ENCODE measurements at places on chromosomes 5 and 9.
A peak's percentile ranks its signal among the peaks of the same experiment; 100 is the strongest.

GRCh38 chr5:73321757-73322436 lies 126.7 kb downstream of the FOXD1 start:
- no peak for DNase-seq

DNA sequence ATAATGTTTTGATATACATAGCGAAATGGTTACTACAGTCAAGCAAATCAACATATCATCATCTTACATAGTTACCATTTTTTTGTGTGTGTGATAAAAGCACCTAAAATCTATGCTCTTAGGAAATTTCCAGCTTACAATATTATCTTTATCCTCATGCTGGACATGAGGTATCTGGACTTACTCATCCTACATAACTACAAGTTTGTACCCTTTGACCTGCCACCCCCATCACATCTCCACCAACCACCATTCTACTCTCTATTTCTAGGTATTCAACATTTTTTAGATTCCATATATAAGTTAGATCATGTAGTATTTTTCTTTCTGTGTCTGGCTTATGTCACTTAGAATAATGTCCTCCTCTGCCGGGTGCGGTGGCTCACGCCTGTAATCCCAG lies 79.9 kb downstream of the TAF11L14 start:
- no peak for DNase-seq

DNA sequence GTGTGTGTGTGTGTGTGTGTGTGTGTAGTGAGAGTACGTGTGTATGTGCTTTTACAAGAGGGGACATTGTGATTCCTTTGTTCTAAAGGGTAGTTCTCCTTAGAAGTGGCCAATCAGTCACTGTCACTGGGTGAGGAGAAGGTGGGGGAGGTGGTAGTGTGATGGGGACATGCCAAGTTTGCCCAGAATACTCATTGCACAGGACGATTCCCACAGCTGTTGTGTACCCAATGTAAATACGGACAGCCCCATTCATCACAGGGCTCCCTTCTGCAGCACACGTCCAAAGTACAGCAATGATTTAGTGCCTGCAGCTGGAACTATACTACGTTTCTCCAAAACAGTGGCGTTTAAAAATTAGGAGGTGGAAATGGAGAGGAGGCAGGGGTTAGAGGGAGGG lies 287.8 kb downstream of the TLR4 start:
- DNase-seq = no peak

GRCh38 chr5:151450605-151451004 lies 3.2 kb downstream of the SLC36A1 start:
- DNase-seq = no peak

- no peak for DNase-seq
These were observed 205.0 kb upstream of the IER5L start for GRCh38 chr9:129383019-129383560.

DNA sequence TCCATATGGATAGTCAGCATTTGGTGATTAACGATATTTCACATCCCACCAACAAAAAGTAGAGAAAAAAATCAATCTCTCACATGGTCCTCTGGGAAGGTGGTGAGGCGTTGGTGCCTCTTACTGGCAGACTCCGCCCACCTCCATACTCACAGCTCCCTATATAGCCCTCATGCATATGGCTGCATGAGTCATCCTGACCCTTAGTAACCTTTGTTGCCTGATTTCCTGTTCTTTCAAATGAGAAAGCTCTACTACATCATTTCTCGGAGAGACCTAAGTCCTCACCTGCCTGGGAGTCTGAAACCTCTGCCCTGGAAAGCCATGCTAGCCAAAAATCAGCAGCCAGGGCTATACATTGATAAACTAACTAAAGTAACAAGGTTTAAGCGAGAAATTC lies 33.3 kb upstream of the ABCA1 start:
- no peak for DNase-seq

DNA sequence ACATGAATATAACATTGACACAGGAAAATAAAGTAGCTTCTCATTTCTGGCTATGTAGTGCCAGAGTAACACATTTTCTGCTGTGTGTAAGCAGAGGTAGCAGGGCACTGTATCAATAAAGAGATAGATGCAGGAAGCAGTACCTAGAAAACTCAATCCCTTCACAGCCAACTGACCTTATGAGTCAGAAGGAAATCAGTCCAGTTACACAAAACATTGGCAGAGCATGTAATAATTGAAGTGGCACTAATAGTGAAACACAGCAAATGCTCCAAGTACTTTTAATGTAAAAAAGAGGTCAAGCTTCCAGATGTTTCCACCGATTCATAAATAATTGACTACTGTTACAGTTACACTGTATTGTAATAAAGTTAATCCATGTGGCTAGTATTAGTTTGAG lies 706.6 kb downstream of the EFNA5 start:
- DNase-seq = no peak

GRCh38 chr9:94676446-94677131 lies 37.3 kb upstream of the FBP1 start:
- no peak for DNase-seq

- no peak for DNase-seq
These were observed 81.8 kb downstream of the GADD45G start for GRCh38 chr9:89686621-89687020.

- DNase-seq = no peak
These were observed 179.5 kb downstream of the NTRK2 start for GRCh38 chr9:84849049-84849448.

- no peak for DNase-seq
These were observed 87.1 kb upstream of the FCN2 start for GRCh38 chr9:134793288-134794188.

GRCh38 chr9:114911167-114911821 lies 19.1 kb downstream of the TNFSF8 start:
- no peak for DNase-seq

GRCh38 chr5:148163345-148163744 lies 5.0 kb upstream of the SPINK14 start:
- no peak for DNase-seq

- no peak for DNase-seq
These were observed 229.4 kb downstream of the CDK5RAP2 start for GRCh38 chr9:120350596-120350995.

DNA sequence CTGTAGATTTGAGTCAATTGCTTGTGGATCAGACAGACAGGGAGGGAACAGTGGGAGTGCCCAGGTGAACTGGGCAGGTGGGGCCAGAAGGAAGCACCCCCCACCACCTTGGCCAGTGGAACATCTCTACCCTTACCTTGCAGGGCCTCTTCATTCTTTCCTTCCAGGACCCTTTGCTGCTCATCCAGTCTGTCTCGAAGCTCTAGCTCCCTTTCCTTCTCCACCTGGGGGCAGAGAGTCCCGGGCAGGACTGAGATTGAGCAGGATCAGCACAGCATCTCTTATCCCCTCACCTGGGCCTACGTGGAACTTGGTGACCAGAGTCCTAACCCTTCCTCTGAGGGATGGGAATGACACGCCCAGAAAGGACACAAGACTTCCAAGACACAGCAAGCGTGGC lies 25.0 kb downstream of the CCDC69 start:
- DNase-seq = no peak

DNA sequence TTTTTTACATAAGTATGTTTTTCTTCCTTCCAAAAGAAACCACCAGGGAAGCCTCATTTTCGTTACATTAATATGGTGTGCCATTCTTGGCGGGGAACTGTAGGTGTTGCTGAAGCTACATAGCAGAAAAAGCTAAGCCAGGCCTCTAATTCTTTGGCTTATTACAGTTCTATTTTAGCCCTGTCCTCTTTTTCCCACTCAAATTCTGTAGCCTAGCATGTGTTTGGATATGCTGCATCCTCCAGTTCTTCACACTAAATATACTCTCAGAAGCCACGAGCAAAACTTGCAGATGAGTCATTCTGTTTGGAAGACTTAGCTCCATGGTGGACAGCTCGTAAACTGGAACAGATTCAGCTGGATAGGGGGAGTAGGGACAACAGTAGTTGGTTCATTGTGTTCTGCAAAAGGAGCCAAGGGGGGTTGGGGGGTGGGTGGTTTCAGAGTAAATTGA lies 369.4 kb downstream of the TMEM161B start:
- no peak for DNase-seq

DNA sequence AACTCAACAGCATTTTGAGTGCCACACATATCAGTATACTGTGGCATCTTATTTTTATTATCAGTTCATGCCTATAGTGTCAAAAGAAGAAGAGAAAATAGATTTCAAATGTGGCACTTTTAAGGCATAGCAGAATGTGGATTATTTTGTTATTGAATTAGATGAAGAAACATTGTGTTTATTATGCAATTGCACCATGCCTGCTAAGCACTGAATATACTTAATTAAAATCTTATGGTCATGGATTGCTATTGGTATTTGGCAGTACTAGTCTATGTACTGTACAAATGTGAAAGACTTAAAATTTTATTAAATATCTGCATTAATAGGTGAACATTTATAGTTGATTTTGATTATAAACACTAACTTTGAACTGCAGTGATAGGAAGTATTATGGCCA lies 128.8 kb downstream of the FER start:
- no peak for DNase-seq

DNA sequence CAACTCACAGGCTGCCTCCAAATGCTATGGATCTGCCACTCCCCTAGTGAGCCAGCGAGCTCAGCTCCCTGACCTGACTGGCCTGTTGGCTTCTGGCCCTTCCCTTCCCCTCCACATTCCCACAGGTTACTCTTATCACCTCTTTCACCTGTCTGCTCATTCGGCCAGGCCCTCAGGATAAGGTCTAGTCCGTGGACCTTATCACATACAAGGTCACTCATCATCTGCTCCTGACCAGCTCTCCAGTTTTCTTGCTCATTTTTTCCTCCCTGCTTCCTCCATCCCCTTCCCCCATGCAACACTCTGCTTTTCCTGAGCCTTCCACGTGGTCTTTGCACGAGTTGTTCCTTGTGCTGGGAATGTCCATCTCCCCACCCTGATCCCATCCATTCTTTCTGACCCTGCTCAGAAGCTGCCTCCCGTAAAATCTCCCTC lies 25.9 kb upstream of the NDST1 start:
- DNase-seq = no peak

DNA sequence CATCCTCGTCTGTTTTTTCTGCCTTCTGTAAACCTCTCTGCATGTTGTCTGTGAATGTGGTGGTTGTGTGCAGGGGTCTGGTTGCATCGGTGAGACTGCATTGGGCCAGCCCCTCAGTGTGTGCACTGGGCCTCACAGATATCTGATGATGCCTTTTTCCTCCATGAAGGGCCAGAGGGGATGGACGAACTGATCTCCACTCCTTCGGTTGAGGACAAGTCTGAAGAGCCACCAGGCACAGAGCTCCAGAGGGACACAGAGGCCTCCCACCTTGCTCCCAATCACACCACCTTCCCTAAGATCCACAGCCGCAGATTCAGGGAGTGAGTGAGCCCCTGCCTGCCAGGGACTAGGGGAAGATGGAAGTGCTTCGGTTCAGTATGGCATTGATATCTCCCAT lies 31.3 kb downstream of the SECISBP2 start:
- DNase-seq = no peak

- no peak for DNase-seq
These were observed 202.7 kb downstream of the SPATA31D1 start for GRCh38 chr9:82191082-82191770.

- DNase-seq = no peak
These were observed 32.7 kb upstream of the CDKN2B start for GRCh38 chr9:22041775-22042174.

GRCh38 chr5:15634591-15635288 lies 134.8 kb downstream of the FBXL7 start:
- DNase-seq = no peak

GRCh38 chr9:105414947-105415661 lies 32.7 kb upstream of the FSD1L start:
- DNase-seq = peak; percentile 13

DNA sequence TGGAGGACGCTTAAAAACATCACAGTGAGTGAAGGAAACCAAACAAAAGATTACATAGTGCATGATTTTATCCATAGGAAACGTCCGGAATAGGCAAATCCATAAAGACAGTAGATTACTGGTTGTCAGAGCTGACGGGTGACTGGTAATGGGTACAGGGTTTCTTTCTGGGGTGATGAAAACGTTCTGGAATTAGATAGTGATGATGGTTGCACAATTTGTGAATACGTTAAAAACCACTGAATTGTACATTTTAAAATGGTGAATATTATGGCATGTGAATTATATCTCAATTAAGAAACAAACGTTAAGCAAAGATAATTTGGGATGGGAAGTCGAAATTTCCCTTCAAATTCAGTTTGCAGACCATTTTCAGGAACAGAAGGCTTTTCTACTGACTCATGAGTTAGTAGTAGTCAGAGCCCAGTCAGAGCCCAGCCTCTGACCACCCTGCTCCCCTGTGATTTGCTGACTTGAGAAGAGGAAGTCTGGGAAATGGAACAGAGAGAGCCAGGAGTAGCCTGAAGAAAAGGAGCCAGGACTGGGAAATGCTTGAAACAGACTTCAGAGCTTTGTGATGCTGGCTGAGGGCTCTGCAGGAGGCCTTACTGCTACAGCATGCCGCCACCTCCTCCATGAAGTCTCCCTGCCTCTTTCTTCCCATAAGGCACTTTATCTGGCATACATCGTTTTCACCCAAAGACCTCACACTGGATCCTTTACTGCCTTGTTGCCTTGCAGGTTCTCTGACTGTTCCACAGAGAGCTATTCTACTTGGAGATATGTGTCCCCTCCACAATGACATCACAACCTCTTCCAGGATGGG lies 46.4 kb upstream of the CTNNA1 start:
- DNase-seq = no peak

- DNase-seq = no peak
These were observed 27.6 kb downstream of the FAM174A start for GRCh38 chr5:100562821-100563220.

GRCh38 chr9:98219364-98219716 lies 26.9 kb upstream of the CORO2A start:
- DNase-seq = no peak

All from activated T-helper 1 cell treated with Interleukin-2 at 50 U/mL for 16 hours (primary cell).